Adipose tissue (tissue), 3 donors: ENCODE measurements at places on chromosomes 6 and 20. TPM values are rescaled to one million over a fixed set of nuclear protein-coding genes. Genes with fewer than 3 reads are reported as not detected.

Gene AIF1
- polyA plus RNA-seq, result 63.1 TPM

Gene MICB
- polyA plus RNA-seq, result 3.3 TPM

Gene PI3
- polyA plus RNA-seq, result 0.29 TPM

Gene TULP4
- polyA plus RNA-seq, result 7.3 TPM

Gene NR2E1
- polyA plus RNA-seq, result 0.02 TPM

Gene CYP39A1
- polyA plus RNA-seq, result 4.9 TPM

Gene OVOL2
- not detected for polyA plus RNA-seq

Gene PPP1R10
- polyA plus RNA-seq, result 27.4 TPM

Gene DCDC2
- not detected for polyA plus RNA-seq

Gene MEI4
- 0.04 TPM for polyA plus RNA-seq

Gene RIPOR2
- polyA plus RNA-seq, result 7.5 TPM

Gene POPDC3
- 0.67 TPM for polyA plus RNA-seq

Gene MARCKS
- 35.2 TPM for polyA plus RNA-seq

Gene MDC1
- 7.8 TPM for polyA plus RNA-seq

Gene LAMA5
- 46.3 TPM for polyA plus RNA-seq

Gene OR2H1
- not detected for polyA plus RNA-seq

Gene CLDN20
- polyA plus RNA-seq, result not detected

Gene KIAA1755
- polyA plus RNA-seq, result 1.2 TPM

Gene CTAGE9
- 0.02 TPM for polyA plus RNA-seq

Gene PLEKHG1
- polyA plus RNA-seq, result 15.1 TPM

Gene ZSCAN9
- polyA plus RNA-seq, result 4.7 TPM

Gene SAMD5
- polyA plus RNA-seq, result 0.32 TPM

Gene BPIFB2
- not detected for polyA plus RNA-seq

Gene TBC1D7
- polyA plus RNA-seq, result 6.6 TPM

Gene SLC13A3
- 0.48 TPM for polyA plus RNA-seq

Gene MYLK2
- 13.3 TPM for polyA plus RNA-seq

Gene SPTLC3
- 2.3 TPM for polyA plus RNA-seq

Gene TGM3
- polyA plus RNA-seq, result not detected

Gene AGPAT4
- polyA plus RNA-seq, result 1.1 TPM

Gene HDGFL1
- polyA plus RNA-seq, result not detected

Gene PTCRA
- polyA plus RNA-seq, result 0.15 TPM

Gene PACSIN1
- 0.17 TPM for polyA plus RNA-seq

Gene SMIM29
- 16.7 TPM for polyA plus RNA-seq

Gene JPH2
- 0.43 TPM for polyA plus RNA-seq

Gene OOEP
- polyA plus RNA-seq, result 0.27 TPM

Gene OPRL1
- 1.2 TPM for polyA plus RNA-seq

Gene CST4
- polyA plus RNA-seq, result not detected

Gene HLA-DOB
- 0.58 TPM for polyA plus RNA-seq

Gene ULBP2
- polyA plus RNA-seq, result 1.6 TPM

Gene DDO
- 1.1 TPM for polyA plus RNA-seq

Gene ASCC3
- 4.3 TPM for polyA plus RNA-seq

Gene SCUBE3
- 0.11 TPM for polyA plus RNA-seq

Gene RCAN2
- polyA plus RNA-seq, result 8.4 TPM

Gene TMEM217
- 0.90 TPM for polyA plus RNA-seq

Gene VSTM2L
- polyA plus RNA-seq, result 0.90 TPM

Gene DEFB132
- 1.2 TPM for polyA plus RNA-seq

Gene MCHR2
- polyA plus RNA-seq, result not detected

Gene BIRC7
- polyA plus RNA-seq, result not detected

Gene DNMT3B
- polyA plus RNA-seq, result 0.56 TPM

Gene LPA
- 0.10 TPM for polyA plus RNA-seq

Gene TOMM34
- 10.8 TPM for polyA plus RNA-seq

Gene NOTCH4
- 171 TPM for polyA plus RNA-seq
